ENCODE measurements at places on chromosomes 1 and 21.

DNA sequence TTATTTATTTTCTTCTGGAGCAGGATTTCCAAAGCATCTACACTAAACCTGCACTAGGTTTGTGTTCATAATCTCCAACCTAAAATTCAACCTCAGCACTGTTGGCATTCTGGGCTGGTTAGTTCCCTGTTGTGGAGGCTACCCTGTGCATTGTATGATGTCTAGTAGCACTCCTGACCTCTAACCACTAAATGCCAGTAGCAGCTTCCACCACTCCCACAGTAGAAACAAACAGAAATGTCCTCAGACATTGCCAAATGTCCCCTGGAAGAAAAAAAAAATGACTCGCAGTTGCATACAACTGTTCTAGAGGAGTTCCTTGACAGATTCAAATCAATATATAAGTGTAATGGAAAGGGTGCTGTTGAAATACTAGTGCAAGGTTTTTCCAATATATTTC, 18.9 kb downstream of the GRIK1 start:
- peak; percentile 10 for DNase-seq

- no peak for DNase-seq
Measured at GRCh38 chr1:237565236-237565635, 325.5 kb downstream of the ZP4 start.

- peak; percentile 56 for DNase-seq
Measured at GRCh38 chr1:53025034-53025768, 36.8 kb upstream of the PODN start.

GRCh38 chr1:28021064-28021463, 61.3 kb downstream of the XKR8 start:
- no peak for DNase-seq

DNA sequence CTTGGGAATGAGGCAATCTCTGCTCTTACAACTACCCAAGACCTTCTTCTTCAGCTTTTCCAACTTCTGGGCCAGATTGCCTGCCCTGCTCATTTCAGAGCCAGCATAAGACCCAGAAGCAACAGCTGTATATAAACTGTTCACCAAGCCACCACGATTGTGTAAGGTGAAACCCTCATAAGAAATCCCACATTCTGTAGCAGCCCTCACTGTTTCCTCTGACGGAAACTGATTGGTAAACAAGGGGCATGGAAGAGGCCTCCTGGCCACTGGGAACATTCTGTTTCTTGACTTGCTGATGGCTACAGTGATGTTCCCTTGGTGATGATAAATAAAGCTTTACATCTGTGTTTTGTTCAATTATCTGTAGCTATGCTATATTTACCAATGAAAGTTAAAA, 39.7 kb upstream of the EXO1 start:
- peak; percentile 79 for DNase-seq

- no peak for DNase-seq
Measured at GRCh38 chr1:21189906-21190500, 13.3 kb upstream of the EIF4G3 start.

- DNase-seq: no peak
Measured at GRCh38 chr1:1759456-1760344, 18.6 kb downstream of the NADK start.

DNA sequence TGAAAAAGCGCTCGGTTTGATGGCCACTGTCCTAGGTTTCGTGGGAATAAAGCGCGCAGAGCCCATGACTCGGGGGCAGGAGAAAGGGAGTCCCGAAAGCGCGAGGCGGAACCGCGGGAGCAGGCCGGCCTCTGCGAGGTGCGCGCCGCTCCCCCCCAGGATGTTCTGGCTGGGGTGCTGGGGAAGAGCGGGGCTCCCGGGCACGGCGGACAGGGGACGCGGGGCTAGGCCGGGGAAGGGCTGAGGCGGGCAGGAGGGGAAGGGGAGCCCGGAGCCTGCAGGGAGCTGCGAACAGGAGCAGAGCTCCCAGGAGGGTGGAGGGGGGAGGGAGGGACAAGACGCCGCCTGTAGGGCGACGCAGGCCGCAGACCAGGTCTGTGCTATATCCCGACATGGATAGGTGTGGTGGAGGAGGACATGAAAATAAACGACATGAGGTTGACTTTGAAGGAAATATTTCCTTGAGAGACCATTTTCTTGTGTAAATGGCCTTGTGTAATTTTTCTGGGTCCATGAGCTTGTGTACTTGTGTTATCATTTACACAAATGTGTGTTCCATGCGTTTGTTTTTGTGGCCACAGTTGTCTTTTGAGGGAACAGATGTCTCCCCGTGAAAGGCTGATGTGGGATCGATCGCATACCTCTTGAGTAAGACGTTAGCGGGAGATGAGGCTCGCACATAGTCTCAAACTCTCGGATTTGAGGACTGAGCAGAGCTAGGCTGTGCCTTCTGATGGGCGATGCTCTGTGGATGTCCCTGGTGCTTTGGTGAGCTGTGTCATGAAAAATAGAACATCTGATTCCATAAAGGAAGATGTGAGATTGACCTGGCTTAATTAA, 1.3 kb downstream of the PCNT start:
- no peak for DNase-seq

DNA sequence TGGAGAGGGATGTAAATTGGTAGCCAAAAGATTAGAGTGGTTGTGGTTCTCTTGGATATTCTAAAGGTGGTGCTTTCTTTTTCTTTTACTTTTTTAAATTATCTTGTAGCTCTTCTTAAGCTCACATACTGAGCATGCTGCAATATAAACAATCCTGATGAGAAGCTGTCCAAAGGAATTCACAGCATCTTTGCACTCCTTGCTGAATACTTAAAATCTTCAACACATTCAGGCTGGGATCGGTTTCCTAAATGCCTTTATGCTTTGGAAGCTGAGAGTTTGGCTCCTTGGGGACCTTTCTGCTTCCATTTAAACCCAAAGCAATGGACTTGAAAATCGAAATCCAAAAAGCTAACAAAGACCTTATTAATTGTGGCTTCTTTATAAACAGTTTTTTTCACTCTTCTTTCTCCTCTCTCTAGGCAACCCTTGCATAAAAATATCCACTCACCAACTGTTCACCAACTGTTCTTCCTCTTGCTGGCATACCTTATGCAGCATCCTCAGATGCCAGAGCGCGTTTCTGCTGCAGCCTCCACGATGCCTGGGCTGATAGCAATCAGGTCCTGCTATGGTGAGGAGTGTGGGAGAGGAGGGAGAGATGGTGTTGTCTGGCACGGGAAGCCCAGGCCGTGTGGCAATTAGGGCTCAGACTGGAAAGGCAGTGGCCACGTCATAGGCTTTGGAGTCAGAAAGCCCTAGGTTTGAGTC, 535.8 kb upstream of the DAB1 start:
- no peak for DNase-seq

- no peak for DNase-seq
Measured at GRCh38 chr21:45505416-45506021, 36.7 kb downstream of the SLC19A1 start.

DNA sequence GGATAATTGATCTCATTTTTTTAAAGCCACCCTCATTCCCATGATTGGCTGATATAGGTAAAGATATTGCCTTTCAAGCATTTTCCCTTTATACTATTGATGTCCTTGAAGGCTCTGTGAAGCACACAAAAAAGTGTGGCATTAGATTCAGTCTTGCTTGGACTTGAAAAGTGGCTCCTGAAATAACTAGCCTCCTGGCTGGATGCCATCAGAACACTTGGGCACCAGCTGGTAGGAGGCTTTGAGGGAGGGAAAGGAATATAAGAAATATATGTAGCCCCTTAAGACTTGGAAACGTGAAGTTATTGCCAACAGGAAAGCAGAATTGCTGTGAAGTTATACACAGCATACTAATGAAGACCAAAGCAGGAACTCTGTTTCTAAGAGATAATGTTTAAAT, 14.1 kb downstream of the MTR start:
- DNase-seq: no peak

DNA sequence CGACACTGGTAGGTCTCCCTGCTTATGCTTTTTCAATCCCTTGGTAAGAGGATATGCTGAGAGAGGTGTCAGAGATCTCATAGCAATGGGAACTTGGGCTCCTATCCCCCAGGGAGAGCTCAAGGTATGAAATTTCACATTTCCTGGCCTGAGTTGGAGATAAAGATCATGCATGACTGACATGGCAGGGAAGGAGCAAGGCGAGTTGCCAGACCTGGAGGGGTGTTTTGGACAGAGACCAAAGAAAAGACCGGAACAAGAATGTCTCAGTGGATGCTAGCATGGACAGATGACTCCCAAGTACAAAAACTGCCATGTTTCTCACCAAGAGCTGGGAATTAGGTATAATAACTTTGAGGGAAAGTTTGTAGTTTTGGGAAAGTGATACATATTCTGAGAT, 334.1 kb upstream of the B3GALT2 start:
- DNase-seq: no peak

GRCh38 chr1:3270403-3271245, 183.8 kb upstream of the ARHGEF16 start:
- DNase-seq: no peak

- DNase-seq: no peak
Measured at GRCh38 chr1:170664093-170664827, at the start of gene PRRX1. TSS of gene PRRX1 (plus strand) at chr1:170664131. CDS start at chr1:170664219, 88 bp downstream.

GRCh38 chr1:178910023-178910422, 39.1 kb upstream of the ANGPTL1 start:
- DNase-seq: no peak

GRCh38 chr1:232983817-232984567, 33.6 kb downstream of the NTPCR start:
- no peak for DNase-seq

- DNase-seq: no peak
Measured at GRCh38 chr1:181113059-181113641, 24.6 kb downstream of the IER5 start.

GRCh38 chr1:116902027-116902426, 7.7 kb upstream of the PTGFRN start:
- DNase-seq: no peak

GRCh38 chr1:41652384-41653265, 168.1 kb upstream of the EDN2 start:
- DNase-seq: no peak

- no peak for DNase-seq
Measured at GRCh38 chr1:162916821-162917613, 56.0 kb upstream of the CCDC190 start.

DNA sequence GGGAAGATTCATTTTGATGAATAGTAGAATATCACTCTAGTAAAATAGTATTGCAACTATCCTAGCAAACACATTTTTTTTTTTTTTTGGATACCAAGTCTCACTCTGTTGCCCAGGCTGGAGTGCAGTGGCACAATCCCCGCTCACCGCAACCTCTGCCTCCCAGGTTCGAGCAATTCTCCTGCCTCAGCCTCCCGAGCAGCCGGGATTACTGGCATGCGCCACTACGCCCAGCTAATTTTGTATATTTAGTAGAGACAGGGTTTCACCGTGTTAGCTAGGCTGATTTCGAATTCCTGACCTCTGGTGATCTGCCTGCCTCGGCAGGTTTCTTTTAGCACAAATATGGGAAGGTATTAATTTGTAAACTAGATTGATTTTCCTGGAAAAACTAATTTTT, 33.8 kb downstream of the KCTD3 start:
- no peak for DNase-seq

- no peak for DNase-seq
Measured at GRCh38 chr1:60283690-60284089, 210.1 kb upstream of the C1orf87 start.

DNA sequence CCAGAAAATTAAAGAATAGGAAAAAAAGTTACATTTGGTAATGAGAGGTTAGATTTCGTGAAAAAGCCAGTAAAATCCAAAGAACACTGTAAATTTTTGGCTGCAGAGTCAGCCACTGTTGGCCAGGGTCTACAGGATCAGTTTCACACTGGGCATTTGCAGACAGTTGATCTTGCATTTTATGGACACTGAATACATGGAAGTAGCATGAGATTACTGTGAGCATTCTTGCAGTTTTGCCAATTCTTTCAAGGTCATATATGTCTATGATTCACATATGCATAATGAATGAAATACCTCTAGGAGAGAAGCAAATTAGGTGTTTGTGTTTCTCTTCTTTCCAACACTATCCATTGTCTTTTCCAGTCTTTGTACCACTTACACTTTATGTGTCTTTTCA, 200.8 kb upstream of the DPYD start:
- peak; percentile 21 for DNase-seq

GRCh38 chr1:210407887-210408252, 79.2 kb downstream of the HHAT start:
- DNase-seq: no peak
